ENCODE measurements at places on chromosomes 5 and 9.

- no peak for DNase-seq
Observed at GRCh38 chr5:176508603-176509002, 28.6 kb downstream of the RNF44 start.

DNA sequence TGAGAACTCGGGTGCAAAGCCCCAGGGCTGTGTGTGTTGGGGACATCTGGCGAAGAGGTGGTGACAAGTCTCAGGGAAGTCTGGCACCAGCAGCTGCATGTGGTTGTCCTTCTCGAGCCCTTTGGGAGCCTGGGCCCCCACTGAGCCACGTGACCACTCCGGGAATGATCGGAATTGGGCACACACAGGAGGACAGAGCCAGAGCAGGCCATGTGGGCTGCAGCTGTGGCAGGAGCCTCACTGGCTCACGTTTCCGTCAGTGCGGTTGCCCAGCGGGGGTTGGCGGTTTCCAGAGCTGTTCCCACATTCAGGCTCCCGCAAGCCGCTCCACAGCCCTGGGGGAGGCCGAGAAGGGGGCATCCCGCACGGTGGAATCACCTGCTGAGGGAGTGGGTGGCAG is 6.8 kb upstream of the CEL start:
- DNase-seq = no peak

GRCh38 chr5:121164632-121165031 is 687.0 kb upstream of the FTMT start:
- DNase-seq = no peak

DNA sequence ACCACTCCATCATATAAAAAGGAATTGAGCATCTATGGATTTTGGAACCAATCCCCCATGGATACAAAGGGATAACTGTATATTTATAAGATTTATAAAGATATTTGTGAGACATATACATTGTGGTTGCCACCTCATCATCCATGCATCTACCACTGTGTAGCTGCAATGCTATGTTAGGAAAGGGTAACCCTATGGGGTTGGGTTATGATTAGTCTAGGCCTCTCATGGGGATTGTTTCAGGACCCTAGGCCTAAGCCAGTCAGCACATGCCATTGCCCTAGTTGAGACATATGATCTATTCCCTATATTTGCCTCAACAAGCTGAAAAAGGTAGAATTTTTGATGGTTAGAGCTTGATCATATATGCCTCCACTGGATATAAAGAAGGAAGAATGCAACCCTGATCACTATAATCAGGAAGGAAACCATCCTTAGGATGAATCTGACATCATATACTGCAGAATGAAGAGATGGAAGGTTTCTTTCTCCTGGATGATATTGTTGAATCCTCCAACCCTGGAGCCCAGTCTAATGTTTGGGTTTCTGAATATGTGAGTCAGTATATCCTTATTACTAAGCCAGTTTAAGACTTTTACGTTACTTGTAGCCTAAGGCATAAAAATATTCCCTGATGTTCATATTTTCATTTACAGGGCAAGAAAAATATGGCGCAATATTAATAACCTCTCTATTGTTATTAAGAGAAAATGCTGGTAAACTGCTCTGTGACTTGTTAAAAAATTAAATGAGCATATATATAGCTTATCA is 94.2 kb downstream of the ADAMTS19 start:
- DNase-seq = no peak

DNA sequence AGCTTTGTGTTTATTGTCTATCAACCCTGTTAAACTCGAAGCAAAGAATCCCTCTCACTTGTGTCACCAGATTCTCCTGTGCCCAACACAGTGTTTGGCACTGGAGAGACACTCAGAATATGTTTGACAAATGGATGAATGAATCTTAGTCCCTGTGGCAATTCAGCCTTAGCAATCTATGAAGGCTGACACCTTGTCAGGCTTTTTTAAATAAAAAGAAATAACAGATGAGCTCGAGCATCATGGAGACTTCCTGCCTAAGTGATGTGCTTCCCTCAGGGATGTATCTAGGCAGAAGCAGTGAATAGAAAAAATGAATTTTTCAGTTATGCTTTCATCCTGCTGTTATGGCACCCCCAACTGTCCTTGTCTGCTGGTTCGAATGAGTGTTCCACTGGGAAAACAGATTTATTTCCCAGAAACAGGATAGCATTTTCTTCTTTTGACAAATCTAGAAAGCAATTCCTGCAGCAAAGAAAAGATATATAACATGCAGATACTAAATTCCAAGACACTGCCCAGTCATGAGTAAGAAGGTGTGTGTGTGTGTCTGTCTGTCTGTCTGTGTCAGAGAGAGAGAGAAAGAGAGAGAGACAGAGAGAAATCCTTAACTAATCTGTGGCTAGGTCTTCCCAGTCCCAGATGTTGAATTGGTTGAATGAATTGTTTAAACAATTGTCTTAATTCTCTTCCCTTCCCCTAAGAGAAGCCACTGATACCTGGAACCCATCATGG is 16.7 kb downstream of the MAMDC2 start:
- DNase-seq = no peak

DNA sequence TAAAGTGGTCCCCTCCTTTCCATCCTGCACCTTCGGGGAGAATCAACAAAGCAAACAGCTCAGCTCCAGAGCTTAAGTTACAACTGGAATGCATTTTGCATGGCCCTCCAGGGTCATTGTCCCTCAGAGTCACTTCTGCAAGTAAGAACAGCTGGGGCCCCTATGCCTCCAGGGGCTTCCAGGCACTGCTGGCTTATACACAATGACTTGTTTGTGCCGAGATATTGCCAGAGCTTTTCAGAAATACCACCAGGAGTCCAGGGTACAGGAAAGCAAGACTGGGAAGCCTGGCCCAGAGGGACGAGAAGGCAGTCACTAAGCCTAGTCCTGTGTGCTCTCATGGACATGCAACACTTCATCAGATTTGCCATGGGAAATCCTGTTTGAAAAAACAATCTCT is 11.3 kb downstream of the FRMD3 start:
- no peak for DNase-seq

DNA sequence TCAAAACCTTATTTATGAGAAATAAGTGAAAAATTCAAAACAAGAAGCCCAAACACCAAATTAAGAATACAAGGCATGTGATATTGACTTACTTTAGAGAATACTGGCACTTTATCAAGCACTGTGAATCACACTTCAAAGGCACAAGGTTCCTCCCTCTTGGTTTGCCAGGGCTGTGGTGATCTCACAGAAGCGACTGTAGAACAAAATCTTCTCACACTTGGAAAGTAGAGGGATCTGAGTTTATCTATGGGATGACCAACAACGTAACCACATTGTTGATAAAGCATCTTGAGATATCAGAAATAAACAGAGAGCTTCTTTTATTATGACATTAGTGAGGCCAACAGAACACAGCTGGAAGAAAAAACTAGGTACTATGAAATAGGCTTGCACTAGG is 295.9 kb downstream of the NFIB start:
- no peak for DNase-seq

DNA sequence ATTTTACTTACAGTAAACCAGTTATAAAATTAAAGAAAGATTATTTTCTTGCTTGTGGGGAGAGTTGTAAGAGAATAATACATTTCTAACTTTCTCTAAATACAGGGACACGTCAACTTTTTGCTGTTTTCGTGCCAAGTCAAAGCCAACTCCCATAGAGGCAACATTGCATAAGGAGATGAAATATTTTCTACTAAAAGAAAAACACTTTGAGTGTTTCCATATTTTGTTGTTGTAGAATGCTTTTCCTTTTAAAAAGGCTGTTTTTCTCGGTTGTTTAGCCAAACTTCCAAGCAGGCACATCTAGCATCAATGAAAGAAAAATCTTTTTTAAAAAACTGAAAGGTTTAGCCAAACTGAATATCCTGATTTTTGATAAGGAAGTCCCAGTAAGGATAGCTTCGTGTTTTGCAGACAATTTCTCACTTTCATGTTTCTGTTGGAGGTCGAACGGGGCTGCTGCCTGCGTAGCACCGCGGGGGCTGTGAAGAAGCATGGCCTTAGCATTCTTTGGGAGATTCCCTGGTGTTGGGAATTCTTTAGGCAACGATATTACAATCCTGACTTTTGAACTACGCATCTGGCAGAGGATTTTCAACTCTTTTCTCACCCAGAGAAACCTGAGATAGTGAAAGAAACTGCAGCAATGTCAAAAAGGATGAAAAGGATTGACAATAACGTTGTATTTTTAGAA is 108.1 kb upstream of the FBXL7 start:
- no peak for DNase-seq

DNA sequence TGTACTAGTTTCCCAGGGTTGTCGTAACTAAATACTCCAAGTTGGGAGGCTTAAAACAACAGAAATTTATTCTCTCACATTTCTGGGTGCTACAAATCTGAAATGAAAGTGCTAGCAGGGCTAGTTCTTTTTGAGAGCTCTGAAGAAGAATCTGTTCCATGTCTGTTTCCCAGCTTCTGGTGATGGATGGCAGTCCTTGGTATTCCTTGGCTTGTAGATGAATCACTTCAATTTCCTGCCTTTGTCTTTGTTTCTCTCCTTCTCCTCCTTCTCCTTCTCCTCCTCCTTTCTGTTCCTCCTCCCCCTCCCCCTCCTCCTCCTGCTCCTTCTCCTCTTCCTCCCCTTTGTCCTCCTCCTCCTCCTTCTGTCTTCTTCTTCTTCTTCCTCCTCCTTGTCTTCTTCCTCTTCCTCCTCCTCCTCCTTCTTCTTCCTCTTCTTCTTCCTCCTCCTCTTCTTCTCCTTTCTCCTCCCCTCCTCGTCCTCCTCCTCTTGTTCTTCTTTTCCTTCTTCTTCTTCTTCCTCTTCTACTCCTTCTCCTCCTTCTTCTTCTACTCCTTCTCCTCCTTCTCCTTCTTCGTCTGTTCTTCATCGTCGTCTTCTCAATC is 104.7 kb upstream of the ANKRD55 start:
- no peak for DNase-seq

GRCh38 chr9:129154866-129155477 is 23.1 kb downstream of the IER5L start:
- DNase-seq = no peak

- DNase-seq = no peak
Observed at GRCh38 chr5:59798862-59799667, 94.5 kb downstream of the PDE4D start.

DNA sequence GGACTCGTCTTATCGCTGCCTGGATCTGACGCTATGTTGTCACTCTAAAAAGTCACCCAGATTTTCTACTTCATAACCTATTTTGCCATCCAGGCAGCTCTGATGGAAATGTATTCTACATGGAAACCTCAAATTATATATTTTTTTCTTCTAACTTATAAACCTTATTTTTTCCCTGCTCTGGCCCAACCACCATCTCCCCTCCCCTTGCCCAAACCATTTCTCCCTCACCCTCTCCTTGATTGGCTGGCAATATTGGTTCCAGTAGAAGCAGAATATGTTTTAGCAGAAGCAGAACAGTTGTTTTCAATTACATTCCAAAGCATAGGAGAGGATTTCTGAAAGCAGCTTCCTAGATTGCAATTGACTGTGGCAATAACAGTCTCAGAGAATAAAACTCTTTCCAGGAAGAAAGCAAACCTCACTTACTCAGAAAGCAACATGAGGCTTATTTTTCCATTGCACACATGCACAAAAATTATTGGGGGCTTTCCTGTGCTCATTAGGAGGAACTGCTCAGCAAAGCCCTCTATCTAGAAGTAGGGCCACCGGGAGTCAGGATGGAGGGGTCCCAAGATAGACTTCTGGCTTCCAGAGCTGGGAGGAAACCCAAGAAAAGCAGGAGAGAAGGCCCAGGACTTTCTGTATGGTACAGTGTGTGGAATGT is 191.8 kb downstream of the ESM1 start:
- no peak for DNase-seq

- no peak for DNase-seq
Observed at GRCh38 chr5:166441-167372, 24.6 kb upstream of the LRRC14B start.

DNA sequence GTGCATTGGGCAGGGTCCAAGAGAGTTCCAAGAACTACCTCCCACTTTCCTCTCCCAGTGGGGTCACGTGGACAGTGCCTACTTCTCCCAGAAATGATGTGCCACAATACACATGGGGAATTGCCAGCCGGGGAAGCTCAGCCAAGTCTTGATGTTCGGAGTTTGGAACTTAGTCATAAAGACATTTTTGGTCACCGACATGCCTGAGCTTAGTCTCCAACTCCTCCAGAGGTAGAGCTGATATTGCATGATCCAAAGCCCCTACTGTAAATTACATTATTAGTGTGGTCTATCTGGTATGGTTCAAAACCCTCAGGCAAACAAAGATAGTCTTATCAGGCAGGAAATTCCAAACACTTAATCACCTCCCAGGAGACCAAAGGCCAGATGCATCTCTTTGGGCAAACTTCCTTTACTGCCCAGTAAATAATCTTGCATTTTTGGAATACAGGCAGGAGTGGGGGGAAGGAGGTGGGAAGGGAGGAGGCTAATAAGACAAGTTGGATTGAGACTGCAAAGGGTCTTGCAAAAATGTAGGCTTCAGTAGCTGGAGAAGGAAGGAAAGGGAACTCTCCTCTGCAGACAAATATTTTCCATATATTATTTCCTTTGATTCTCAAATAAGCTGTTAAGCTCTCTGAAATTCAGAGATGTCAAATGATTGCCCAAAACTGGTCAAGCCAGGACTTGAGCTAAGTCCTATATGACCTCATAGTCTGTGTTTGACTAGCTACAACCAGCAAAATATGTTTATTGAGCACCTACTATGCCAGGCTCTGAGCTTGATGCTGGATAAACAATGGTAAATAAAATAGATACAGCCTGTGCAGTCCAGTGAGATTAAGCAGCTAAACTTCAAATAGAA is 99.4 kb downstream of the DRD1 start:
- DNase-seq = no peak

GRCh38 chr9:131257266-131258025 is 18.9 kb downstream of the FAM78A start:
- DNase-seq = no peak

DNA sequence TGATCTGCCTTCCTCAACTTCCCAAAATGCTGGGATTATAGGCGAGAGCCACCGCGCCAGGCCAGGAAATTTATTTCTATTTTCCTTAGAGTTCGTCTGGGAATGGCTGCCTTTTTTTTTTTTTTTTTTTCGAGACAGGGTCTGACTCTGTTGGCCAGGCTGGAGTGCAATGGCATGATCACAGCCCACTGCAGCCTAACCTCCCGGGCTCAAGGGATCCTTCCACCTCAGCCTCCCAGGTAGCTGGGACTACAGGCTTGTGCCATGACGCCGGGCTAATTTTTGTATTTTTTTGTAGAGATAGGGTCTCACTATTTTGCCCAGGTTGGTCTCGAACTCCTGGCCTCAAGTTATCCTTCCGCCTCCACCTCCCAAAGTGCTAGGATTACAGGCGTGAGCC is 888 bp upstream of the LAMC3 start:
- DNase-seq = no peak

- DNase-seq = no peak
Observed at GRCh38 chr5:155729684-155730059, 597.3 kb upstream of the SGCD start.

All from activated T-helper 1 cell treated with Interleukin-2 at 50 U/mL for 16 hours (primary cell).